ENCODE measurements at places on chromosomes 12 and 14. TPM values are rescaled to one million over a fixed set of nuclear protein-coding genes. Genes with fewer than 3 reads are reported as not detected.

GRCh38 chr14:62206456-62206855 is 444.2 kb downstream of the SNAPC1 start:
- no peak for DNase-seq

The SLC24A4 gene
- total RNA-seq = not detected

DNA sequence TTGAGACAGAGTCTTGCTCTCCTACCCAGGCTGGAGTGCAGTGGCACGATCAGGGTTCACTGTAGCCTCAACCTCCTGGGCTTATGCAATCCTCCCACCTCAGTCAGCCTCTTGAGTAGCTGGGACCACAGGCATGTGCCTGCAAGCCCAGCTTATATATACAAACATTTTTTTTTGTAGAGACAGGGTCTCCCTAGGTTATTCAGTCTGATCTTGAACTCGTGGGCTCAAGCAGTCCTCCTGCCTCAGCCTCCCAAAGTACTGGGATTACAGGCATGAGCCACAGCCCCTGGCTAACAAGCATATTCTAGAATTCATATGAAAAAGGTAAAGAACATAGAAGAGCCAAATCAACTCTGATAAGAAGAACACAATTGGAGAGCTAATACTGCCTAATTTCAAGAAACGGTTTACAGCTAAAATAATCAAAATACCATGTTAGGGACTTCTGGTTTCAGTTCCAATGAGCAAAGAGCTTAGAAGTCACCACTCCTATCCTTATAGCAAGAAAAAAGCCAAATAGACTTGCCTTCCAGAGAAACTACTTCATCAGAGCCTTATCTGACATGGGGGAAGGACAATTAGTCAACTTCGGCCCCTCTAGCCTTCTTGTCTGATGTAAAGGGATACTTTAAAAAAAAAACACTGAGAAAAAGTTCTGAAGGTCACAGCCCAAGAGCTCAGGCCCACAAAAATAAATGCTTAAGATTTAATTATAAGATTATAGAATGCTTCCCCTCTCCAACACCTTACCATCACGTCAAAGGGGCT is 37.6 kb downstream of the TMEM116 start:
- no peak for DNase-seq

The RNASE7 gene
- total RNA-seq = 0.86 TPM

The DNAI7 gene
- total RNA-seq = not detected

The BCL2L14 gene
- not detected for total RNA-seq

- no peak for DNase-seq
Measured at GRCh38 chr12:12776261-12776660, 9.2 kb upstream of the APOLD1 start.

- DNase-seq = no peak
Measured at GRCh38 chr14:90593254-90594040, 196.6 kb downstream of the CALM1 start.

DNA sequence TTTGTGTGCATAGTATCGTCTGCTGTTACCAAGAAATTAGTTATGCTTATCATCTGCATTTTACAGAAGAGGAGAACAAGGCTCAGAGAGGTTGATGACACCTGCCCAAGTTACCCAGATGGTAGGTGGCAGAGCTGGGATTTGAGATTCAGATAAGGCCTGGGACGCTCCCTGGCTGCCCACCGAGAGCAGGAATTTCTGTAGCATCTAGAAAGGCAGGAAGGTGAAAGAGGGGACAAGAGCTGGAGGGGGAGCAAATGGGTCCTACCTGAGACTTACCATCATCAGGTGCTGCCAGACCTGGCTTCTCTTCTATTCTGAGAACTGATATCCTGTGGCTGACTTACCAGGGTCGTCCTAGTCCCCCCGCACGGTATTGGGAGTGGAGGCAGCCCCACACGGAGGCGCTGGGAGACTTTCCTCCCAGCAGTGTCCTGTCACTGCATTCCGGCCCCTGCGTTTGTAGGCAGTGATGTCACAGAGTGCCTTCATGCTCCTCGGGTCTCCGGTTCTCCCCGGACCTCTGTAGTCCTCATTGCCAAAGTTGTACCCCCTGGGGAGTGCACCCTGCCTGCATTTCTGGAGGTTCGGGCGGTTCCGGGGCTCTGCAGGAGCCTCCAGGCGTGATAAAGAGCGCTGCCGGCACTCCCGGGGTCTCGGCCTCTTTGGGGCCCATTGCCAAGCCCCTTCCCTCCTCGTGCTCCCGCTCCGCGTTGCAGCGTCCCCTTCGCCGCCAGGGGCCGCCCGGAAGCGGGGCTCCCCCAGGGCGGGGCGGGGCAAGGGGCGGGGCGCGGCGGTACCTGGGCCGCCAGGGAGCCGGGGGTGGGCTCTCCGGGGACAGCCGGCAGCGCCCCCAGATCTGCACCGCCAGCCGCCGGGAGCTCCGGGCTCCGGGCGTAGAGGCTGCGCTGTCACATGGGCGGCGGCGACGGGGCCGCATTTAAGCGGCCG is at the start of gene CABP1:
CABP1 (plus strand) TSS at position 856 of the 951 bp plus-strand sequence; CDS start at position 916, 60 bp downstream.
- DNase-seq = no peak

GRCh38 chr12:1094714-1095113 is 103.7 kb downstream of the ERC1 start:
- no peak for DNase-seq

The UTP20 gene
- total RNA-seq = 22.3 TPM

DNA sequence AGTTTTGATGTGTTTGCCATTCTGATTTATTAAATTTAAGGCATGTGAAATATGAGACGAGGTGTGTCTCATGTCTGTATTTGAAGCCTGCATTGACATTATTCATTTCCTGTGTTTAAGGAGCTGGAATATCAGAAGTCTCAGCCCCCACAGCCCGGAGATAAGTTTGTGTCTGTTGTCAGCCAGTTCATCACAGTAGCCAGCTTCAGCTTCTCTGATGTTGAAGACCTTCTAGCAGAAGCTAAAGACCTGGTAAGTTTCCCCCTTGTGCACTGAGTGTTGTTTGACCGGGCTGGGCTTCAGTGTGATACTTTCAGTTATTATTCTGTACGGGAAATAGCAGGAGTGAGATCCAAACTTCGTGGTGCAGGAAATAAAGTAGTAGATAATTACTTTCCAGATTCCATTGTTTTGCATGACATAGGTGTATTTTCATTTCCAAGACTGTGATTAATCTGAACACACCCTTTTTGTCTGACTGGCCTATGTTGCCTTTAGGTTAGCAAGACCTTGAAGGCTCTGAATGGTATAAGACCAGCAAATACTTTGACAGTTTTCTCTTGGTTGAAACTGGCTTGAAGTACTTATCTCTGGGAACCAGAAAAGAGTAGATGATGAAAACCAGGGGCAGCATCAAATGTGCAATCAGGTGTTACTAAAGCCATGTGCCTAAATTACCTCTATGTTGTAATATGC is 101.5 kb downstream of the GPR135 start:
- DNase-seq = no peak

GRCh38 chr14:93956514-93957332 is 19.6 kb downstream of the ASB2 start:
- no peak for DNase-seq

The PRKCH gene
- 6.9 TPM for total RNA-seq

GRCh38 chr12:45622210-45622937 is 107.1 kb upstream of the ARID2 start:
- no peak for DNase-seq

The PMCH gene
- not detected for total RNA-seq

The SAMD15 gene
- total RNA-seq = 0.40 TPM

- no peak for DNase-seq
Measured at GRCh38 chr12:79143803-79144202, 279.2 kb downstream of the SYT1 start.

- DNase-seq = no peak
Measured at GRCh38 chr12:5369298-5369697, 62.6 kb upstream of the NTF3 start.

- DNase-seq = no peak
Measured at GRCh38 chr12:103955811-103956508, 9.7 kb upstream of the TDG start.
